ENCODE measurements at places on chromosomes 5 and 9.
A peak's percentile ranks its signal among the peaks of the same experiment; 100 is the strongest.

DNA sequence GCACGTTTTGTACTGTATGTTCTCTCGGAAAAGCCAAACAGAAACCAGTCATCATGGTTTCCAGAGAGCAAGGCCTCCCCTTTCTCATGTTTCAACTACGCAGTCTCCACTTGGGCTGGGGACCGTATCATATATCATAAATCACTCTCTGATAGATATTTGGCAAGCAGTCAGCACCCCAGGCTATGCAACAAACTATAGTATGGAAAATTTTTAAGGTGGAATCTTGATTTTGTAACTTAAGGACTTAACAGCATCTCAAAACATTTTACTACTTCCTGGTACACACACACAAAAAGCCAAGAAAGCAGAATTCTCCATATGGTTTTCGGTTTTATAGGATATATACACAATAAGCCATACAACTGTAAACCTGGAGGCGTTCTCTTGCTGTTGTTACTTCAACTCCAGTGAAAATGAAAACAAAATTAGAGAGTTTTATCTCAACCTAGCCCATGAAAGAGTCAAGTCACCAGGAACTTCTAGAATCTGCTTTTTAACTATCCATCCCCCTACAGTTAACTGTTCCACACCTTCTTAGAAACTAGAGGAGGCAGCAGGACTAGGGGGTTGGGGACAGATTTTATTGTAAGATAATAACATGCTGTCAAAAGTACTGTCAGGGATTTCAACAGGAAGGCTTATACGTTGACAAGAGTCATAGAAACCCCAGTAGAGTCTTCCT is 283.4 kb downstream of the NFIB start:
- DNase-seq, result peak; percentile 83

DNA sequence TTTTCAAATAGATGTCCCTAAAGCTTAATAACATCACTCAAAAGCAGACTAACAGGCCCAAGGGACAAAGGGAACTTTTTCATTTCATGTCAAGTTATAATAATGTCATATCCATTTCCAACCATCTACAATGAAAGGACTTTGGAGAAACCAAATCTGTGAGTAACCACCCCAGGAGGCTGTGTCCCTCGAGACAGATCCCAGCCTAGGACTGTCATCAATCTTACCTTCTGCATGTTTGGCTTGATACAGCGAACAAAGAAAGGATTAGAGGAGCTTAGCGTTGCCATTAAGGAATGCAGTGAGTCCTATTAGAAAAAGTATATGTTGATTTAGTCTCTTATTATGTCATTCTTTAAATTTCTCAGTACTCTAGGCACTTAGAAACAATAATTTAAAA is 137.8 kb upstream of the RETREG1 start:
- no peak for DNase-seq

- DNase-seq, result no peak
These were observed 13.6 kb downstream of the LCN10 start for GRCh38 chr9:136729144-136729543.

- DNase-seq, result no peak
These were observed 97.5 kb downstream of the HSPA4 start for GRCh38 chr5:133149345-133149744.

- no peak for DNase-seq
These were observed 49.6 kb upstream of the RXRA start for GRCh38 chr9:134276453-134277245.

All from PC-3 (cell line).